ENCODE measurements at places on chromosomes 1 and 21. TPM values are rescaled to one million over a fixed set of nuclear protein-coding genes. Genes with fewer than 3 reads are reported as not detected.

Gene SH2D5
- 4.0 TPM for total RNA-seq

Gene LZIC
- total RNA-seq, result 41.8 TPM

Gene TMEM269
- not detected for total RNA-seq

Gene KRTAP7-1
- total RNA-seq, result not detected

Gene SLC16A4
- 42.0 TPM for total RNA-seq

Gene INAVA
- under 0.01 TPM for total RNA-seq

Gene CELA2B
- total RNA-seq, result not detected

Gene PRRX1
- total RNA-seq, result 101 TPM

Gene SPRR2B
- not detected for total RNA-seq
